HAP-1 (cell line): ENCODE measurements at places on chromosomes 7 and 10.

DNA sequence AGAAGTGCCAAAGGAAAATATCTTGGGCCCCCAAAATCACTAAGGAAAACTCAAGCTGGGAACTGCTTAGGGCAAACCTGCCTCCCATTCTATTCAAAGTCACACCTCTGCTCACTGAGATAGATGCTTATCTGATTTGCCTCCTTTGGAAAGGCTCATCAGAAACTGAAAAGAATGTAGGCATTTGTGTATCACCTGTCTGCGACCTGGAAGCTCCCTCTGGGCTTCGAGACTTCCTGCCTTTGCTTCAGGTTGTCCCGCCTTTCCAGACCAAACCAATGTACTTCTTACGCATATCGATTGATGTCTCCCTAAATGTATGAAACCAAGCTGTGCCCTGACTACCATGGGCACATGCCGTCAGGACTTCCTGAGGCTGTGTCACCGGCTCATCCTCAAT, 14.5 kb upstream of the LRRC72 start:
- no peak for DNase-seq

DNA sequence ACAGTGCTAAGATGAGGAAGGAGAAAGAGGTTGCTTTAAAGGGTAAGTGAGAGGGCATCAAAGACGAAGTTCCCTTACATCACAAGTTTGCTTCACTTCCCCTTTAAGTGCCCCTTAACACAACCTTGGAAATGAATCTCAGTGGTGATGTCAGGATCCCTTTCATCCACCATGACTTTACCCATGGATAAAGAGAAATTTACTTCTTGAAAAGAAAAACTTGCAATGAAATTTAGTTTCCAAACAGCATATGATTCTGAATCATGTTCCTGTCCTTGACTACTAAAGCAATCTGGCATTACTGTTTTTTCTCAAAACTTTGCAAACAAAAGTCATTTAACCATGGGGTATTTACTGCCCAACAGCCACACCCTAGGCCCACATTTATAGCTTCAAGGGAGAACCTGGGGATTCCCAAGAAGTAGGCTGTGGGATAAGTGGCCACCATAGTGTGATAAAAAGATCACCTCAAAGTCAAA, 135.9 kb downstream of the ITGB8 start:
- no peak for DNase-seq

- no peak for DNase-seq
Measured at GRCh38 chr10:99945263-99945662, 64.5 kb downstream of the DNMBP start.

DNA sequence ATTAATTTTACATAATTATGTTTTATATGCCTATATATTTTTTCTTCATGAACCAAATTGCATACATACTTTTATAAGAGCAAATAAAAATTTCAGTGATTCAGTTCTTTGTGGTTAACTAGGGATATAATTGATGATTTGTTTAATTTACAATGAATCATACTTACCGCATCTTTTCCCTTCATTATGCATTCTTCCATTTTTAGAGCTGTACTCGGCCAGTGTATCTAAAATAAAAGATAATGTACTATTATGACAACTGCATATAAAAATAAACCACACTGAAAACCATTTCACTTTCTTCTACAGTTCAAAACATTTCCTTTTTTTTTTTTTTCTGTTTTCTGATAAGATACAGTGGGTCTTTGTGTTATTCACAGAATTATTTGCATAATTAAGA, 179.9 kb downstream of the SEMA3E start:
- DNase-seq = no peak

GRCh38 chr10:60955957-60956425, 12.0 kb upstream of the RHOBTB1 start:
- DNase-seq = no peak
